KG1 (cell line): ENCODE measurements at places on chromosomes 6 and 20.
A peak's percentile ranks its signal among the peaks of the same experiment; 100 is the strongest.

GRCh38 chr6:26156105-26156849 lies 69.0 kb downstream of the HFE start:
- DNase-seq: peak; percentile 79

DNA sequence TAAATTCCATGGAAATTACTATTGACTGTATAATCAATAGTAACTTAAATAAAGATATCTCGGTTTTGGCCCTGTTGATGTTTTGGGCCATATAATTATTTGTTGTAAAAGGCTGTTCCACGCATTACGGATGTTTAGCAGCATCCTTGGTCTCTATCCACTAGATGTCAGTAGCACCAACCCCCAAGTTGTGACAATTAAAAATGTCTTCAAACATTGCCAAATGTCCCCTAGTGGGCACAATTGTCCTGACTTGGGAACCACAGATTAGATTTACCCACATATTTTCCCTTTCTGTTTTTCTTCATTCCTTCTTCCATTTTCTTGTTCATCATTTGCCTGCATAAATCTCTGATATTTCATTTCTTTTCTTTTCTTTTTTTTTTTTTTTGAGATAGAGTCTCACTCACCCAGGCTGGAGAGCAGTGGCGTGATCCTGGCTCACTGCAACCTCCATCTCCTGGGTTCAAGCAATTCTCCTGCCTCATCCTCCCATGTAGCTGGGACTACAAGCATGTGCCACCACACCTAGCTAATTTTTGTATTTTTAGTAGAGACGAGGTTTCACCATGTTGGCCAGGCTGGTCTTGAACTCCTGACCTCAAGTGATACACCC lies 13.6 kb upstream of the WFDC8 start:
- DNase-seq: peak; percentile 2

- no peak for DNase-seq
These were observed 94.0 kb upstream of the SLC2A12 start for GRCh38 chr6:134146268-134147033.

DNA sequence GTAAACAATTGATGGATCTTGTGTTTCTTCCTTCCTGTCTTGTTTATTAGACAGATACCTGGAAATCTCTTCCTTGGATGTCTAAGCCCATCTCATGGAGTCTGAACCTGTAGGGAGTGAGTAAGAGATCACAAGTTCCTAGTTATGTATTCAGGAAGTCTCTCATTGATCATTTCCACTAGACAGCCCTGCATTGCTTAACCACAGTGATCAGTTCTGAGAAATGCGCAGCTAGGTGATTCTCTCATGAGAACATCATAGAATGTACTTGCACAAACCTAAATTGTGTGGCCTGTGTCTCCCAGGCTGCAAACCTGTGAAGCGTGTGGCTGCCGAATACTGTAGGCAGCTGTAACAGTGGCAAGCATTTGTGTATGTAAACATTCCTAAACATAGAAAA lies 39.1 kb downstream of the FAM120B start:
- no peak for DNase-seq

DNA sequence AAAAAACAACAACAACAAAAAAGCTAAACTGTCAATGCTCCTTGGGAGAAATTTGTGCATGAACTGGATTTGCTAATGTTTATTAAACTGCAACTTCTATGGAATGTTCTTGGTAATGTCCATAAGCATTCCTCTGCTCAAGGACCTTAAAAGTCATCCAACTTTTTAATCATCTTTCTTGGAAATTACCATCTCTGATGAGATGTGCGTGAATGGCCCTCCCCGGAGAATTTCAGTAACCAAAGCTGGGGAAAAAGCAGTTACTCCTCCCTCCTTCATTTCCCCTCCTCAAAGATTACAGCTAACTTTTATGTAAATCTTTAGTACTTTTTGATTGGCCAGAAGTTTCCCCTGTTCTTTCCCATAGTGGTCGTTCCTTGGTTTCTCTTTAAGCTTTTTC lies 5.2 kb downstream of the TBCC start:
- DNase-seq: no peak

DNA sequence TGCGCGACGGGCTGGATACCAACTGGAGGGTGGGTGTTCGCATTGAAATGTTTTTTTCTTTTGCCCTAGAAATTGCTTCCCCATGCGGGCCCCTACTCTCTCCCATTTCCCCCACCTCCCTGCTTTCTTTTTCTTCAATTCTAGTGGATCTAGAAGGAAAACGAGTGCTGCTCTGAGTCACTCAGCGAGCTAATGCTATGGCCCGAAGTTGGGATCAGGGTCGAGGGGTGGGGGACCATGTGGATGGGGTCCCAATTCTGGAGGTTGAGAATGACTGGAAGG lies 71.5 kb downstream of the SOX4 start:
- DNase-seq: no peak
